ENCODE measurements at places on chromosomes 5 and 9.

DNA sequence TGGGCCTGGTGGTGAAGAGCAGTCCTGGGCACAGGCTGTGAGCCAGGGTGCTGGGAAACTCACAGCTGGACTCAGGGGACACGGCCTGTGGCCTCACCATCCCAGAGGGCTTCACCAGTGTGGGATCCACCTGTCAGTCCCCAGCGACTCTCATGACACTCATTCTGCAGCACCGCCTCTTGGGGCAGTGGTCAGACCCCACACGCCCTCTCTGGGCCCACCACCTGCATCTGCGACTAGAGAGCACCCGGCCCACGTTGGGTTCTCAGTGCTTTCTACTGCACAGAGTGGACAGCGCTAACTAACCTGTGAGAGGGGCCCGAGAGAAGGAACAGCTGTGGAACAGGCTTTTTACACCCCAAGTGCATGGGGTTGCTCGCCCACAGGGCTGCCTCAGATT, 45.8 kb upstream of the GARNL3 start:
- no peak for DNase-seq

DNA sequence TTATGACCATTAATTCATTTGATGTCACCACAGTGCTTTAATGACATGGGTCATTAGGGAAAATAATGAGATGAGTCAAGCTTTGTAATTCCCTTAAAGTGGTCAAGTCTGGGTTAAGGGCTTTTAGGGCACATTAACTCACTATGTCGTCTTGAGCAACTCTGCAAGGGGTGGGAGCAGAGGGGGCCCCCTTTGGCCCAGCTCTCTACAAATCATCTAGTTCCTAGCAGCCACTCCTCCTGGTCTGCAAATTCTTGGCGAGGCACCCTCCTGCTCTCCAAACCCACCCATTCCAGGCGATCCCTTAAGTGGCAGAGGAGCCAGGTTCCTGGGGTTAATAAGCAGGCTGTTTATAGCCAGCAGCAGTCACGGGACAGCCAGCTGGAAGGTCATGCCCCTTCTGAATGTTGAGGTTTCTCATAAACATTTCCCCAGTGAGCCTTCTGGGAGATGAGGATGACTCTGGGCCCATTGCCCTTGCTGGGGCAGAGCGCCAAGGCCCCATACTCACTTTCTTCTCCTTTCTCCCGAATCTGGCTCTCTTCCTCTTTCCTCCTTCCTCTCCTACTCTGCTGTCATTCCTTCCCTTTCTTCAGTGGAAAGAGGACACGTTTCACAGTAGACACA, 14.3 kb upstream of the GPX3 start:
- no peak for DNase-seq

DNA sequence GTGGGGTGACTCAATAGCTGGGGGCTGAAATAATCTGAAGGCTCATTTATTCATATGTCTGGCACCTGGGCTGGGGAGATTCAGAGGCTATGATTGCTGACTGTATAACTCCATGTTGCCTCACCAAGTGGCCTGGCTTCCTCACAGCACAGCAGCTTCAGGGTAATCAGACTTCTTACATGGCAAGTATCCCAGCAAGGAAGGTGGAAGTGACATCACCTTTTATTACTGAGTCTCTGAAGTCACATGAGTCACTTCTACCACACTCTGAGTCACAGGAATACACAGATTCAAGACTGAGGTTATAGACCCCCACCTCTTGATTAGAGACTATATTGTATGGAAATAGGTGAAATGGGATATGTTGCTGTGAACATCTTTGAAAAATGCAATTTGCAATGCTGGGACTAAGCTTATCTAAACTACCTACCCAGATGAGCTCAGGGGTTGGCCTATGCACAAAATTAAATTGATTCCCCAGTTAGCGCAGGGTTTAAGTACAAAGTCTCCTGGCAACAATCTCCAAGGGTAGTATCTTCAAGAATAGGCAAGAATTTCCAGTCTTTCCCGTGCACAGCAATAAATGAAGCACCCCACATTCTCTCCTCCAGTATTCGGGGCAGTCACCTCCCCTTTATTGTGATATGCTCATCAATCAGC, 553.1 kb downstream of the LRRC70 start:
- no peak for DNase-seq

GRCh38 chr9:15936306-15936921, 383.6 kb downstream of the CCDC171 start:
- no peak for DNase-seq

GRCh38 chr5:154940375-154940771, 500 bp upstream of the MRPL22 start:
- DNase-seq, result no peak

DNA sequence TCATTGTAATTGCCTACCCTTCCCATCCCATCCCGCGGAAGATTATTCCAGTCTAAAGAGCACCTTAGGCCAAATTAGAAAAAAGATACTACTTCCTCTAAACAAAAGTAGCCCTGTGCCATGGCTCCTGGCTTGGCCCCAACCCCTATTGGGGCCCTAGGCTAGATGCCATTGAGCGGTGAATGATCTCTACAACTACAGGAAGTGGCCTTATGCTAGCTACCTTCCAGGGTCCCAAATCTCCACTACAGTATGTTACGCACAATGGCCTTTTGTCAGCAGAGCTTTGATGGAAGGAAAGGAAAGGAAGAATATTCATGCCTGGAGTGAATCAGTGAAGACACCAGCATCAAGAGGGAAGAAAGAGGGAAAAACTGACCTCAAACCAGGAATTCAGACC, 73.3 kb upstream of the OSMR start:
- no peak for DNase-seq

DNA sequence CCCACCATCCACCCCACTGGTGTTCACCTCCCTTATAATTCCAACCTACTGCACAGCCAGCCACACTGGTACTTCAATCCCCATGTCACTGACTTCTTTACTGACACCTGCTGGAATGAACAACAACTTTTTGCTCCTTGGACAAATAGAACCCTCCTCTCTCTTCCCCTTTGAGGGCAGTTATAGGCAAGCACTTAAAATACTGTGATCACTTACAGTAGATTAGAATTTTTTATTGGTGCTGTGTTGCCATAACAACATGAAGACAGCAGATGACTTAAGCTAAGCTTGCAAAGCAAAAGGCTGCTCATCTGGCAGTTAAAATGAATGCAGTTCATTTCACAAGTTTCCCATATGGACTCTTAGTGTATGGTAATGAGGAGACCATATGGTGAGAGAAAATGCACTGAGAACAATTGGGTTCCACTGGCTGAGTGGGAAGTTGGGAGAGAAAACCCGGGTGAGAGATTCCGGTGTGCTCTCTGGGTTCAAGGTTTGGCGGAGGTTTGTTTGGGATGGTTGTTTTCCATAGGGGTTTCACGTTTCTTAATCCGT, 374.3 kb downstream of the EBF1 start:
- DNase-seq, result no peak
